Hepatocyte (in vitro differentiated cells): ENCODE measurements at places on chromosomes 2 and 18. TPM values are rescaled to one million over a fixed set of nuclear protein-coding genes. Genes with fewer than 3 reads are reported as not detected.
A peak's percentile ranks its signal among the peaks of the same experiment; 100 is the strongest.

- peaks cover 17% of the 10 kb centered on the region for H3K4me1 ChIP-seq
- no peak overlapping the region for H3K4me3 ChIP-seq
- no peaks in the 10 kb centered on the region for H3K27me3 ChIP-seq
- H3K36me3 ChIP-seq = no peaks in the 10 kb centered on the region
- no peak overlapping the region for H3K27ac ChIP-seq
Observed at GRCh38 chr18:30765247-30765646, 277.3 kb downstream of the DSC3 start.

Gene RND3
- 133 and 135 TPM in 2 replicates for total RNA-seq

DNA sequence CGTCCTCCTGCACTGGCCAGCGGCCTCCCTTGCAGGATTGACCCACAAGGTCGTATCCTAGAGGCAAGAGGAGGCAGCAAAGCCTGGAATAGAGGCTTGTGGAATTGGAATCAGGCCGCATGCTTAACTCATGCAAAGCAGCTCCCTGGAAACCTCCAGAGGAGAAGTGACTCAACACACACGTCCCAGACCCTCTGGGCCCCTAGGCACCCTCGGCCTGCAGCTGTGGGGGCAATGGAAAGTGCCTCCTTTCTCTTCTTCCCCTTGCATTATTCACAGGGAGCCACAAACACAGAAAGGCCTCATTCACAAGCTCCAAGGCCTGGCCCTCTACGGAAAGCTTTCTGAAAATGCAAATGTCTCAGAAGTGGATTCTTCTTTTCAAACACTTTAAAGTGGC, 19.6 kb downstream of the SPATA3 start:
- no peaks in the 10 kb centered on the region for H3K27me3 ChIP-seq
- no peaks in the 10 kb centered on the region for H3K36me3 ChIP-seq
- H3K4me1 ChIP-seq = peaks cover 4% of the 10 kb centered on the region
- no peak overlapping the region for H3K4me3 ChIP-seq
- no peak for DNase-seq

DNA sequence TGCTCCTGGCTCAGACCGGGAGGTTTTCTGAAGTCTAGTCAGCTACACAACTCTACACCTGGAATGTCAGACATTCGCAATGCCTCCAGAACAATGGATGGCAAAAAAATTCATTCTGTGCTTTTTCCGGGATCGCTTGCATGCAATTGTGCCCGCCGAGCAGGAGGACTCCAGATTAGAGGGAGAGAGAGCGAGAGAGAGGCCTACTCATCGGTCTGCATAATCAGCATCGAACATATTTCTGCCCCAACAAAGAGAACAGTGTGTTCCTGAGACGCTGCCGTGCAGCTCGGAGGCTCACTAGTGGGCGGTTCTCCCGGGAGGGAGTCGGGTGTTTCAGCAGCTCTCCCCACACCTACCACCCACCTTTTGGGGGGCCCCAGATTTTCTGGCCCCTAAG, 117.1 kb downstream of the KLHL29 start:
- peak overlapping the region; percentile 14 for H3K27ac ChIP-seq
- H3K36me3 ChIP-seq = no peaks in the 10 kb centered on the region
- H3K4me1 ChIP-seq = peaks cover 6% of the 10 kb centered on the region
- H3K27me3 ChIP-seq = no peaks in the 10 kb centered on the region
- peak; percentile 23 for DNase-seq

- H3K27ac ChIP-seq = peak overlapping the region; percentile 90
- peak; percentile 81 for DNase-seq
- H3K4me3 ChIP-seq = no peak overlapping the region
Observed at GRCh38 chr2:28976584-28976983, 4.5 kb upstream of the TOGARAM2 start.

Gene LYPD6
- total RNA-seq = 11.2 and 12.3 TPM in 2 replicates

- no peak overlapping the region for H3K4me3 ChIP-seq
- DNase-seq = no peak
- no peaks in the 10 kb centered on the region for H3K4me1 ChIP-seq
- H3K27ac ChIP-seq = peak overlapping the region; percentile 11
- H3K36me3 ChIP-seq = no peaks in the 10 kb centered on the region
Observed at GRCh38 chr2:217269701-217270484, 410.0 kb upstream of the TNP1 start.

DNA sequence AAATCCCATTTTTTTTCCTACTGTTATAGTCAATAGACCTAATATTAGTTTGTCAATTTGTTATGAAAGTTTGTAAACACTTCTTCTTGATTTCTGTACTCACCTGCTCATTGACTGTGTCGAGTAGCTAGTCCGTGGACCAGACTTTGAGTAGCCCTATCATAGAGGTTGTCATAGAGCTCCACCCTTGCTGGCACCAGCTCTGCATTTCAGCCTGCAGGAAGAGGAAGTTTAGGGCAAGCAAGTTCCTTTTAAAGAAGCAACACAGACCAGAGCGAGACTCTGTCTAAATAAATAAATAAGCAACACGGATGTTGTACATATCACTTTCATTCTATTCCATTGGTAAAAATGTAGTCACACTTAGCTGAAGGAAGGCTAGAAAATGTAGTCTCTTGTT, 74.0 kb downstream of the MCFD2 start:
- no peaks in the 10 kb centered on the region for H3K36me3 ChIP-seq
- no peak for DNase-seq
- no peaks in the 10 kb centered on the region for H3K27me3 ChIP-seq
- no peak overlapping the region for H3K27ac ChIP-seq

GRCh38 chr2:169362118-169362893, at the start of gene LRP2:
TSS of gene LRP2 (minus strand) at chr2:169362534. CDS start at chr2:169362399, 135 bp downstream.
- H3K27ac ChIP-seq = no peak within 1 kb of the TSS
- H3K4me1 ChIP-seq = peaks cover 23% of the 10 kb centered on the region
- H3K4me3 ChIP-seq = peak within 1 kb of the TSS; percentile 72
- H3K36me3 ChIP-seq = no peaks in the 10 kb centered on the region
- H3K27me3 ChIP-seq = peaks cover 30% of the 10 kb centered on the region

Gene IMPA2
- 72.4 and 75.6 TPM in 2 replicates for total RNA-seq

Gene TMEM200C
- total RNA-seq = 2.6 and 3.1 TPM in 2 replicates

Gene KIF5C
- total RNA-seq = 3.6 and 5.4 TPM in 2 replicates

DNA sequence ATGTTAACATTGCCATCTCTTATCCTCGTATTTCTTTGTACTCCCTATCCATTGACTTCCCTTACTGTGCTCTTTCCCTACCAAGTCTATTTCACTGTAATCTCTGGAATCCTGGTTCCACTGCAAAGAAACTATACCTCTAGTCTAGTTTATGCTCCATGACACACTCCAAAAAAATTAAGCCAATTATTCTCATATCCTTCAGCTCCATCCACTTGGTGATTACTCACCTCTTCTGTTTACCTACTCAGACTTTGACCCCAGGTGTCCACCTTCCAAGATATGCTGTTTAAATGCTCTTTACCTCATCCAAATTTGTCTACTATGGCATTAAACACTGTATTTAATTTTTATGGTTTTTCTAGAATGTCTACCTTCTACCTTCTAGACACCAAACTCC, 137.9 kb downstream of the ATAD2B start:
- DNase-seq = peak; percentile 37
- peak overlapping the region; percentile 53 for H3K27ac ChIP-seq
- peaks cover 19% of the 10 kb centered on the region for H3K4me1 ChIP-seq
- H3K27me3 ChIP-seq = no peaks in the 10 kb centered on the region
- H3K4me3 ChIP-seq = no peak overlapping the region
- no peaks in the 10 kb centered on the region for H3K36me3 ChIP-seq

Gene CFAP53
- total RNA-seq = 0.24 and 0.50 TPM in 2 replicates

- no peak overlapping the region for H3K27ac ChIP-seq
- DNase-seq = no peak
- H3K4me1 ChIP-seq = no peaks in the 10 kb centered on the region
- H3K36me3 ChIP-seq = no peaks in the 10 kb centered on the region
Observed at GRCh38 chr2:29295845-29296244, 180.6 kb downstream of the CLIP4 start.

DNA sequence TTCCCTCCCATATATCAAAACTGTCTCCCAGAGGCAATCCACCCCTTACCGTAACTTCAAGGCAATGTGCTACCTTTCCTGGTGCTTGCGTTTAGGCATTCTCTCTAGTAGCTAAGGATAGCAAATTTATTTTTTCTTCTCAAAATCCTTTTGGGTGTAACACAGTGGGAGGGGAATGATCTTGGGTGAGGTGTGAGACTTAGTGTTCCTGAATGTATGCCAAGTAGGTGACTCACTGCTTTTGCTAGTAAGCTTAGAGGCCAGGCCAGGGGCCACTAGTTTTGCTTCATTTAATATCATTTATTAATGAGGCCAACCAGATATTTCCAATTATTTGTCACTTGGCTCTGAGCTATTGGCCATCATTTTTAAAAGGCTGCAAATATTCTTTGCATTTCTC, 135.5 kb downstream of the NAPG start:
- H3K27ac ChIP-seq = no peak overlapping the region
- H3K4me1 ChIP-seq = no peaks in the 10 kb centered on the region
- no peaks in the 10 kb centered on the region for H3K36me3 ChIP-seq
- no peaks in the 10 kb centered on the region for H3K27me3 ChIP-seq
- DNase-seq = peak; percentile 27

Gene CASP10
- total RNA-seq = 7.2 and 11.0 TPM in 2 replicates

Gene RNU2-63P
- total RNA-seq = not detected in 2 replicates

Gene PLGLB1
- total RNA-seq = 4.4 and 6.6 TPM in 2 replicates

Gene RPIA
- total RNA-seq = 7.0 and 7.7 TPM in 2 replicates

DNA sequence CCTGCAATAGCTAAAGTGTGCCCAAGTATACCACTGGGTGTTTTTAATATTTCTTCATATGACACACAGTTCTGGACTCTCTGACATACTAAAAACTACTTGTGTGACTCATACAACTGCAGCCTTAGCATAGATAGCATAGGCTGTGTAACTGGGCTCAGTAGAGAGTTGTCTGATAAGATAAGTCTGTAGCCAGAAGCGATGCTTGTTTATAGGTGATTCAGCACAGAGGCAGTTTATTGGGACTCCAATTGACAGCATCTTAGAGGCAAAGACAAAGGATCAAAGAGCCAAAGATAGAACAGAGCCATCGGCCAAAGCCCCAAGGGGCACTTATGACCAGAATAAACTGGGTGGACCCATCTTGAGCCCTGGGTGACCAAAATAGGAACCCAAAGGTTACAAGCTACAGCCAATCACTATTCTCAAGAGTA, 42.3 kb downstream of the AAK1 start:
- H3K4me1 ChIP-seq = no peaks in the 10 kb centered on the region
- peak overlapping the region; percentile 36 for H3K27ac ChIP-seq
- H3K4me3 ChIP-seq = no peak overlapping the region
- peak; percentile 75 for DNase-seq
- no peaks in the 10 kb centered on the region for H3K27me3 ChIP-seq
